Inflammatory macrophage treated with lipopolysaccharide for 1 hour (primary cell): ENCODE measurements at places on chromosomes 3 and 15.

DNA sequence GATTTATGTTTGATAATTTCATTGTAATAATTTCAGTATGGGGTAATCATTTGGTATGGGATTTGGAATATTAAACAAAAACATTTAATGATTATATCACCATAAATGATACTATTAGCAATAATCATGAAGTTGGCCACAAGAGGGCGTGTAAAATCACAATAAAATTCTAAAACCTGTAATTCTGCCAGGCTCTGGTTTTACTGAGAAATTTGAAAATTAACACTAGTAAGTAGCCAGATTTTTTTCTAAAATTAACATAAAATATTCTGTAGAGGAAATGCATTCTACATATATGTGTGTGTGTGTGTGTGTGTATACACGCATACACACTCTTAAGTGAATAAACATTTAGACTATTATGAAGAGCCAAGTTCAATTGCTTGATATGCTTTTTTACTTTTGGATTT, 40.5 kb downstream of the FEZF2 start:
- peak; percentile 42 for DNase-seq

- peak; percentile 23 for DNase-seq
These were observed 869 bp downstream of the PLA1A start for GRCh38 chr3:119598410-119599098.

GRCh38 chr3:129482721-129483120, 42.7 kb downstream of the IFT122 start:
- no peak for DNase-seq

DNA sequence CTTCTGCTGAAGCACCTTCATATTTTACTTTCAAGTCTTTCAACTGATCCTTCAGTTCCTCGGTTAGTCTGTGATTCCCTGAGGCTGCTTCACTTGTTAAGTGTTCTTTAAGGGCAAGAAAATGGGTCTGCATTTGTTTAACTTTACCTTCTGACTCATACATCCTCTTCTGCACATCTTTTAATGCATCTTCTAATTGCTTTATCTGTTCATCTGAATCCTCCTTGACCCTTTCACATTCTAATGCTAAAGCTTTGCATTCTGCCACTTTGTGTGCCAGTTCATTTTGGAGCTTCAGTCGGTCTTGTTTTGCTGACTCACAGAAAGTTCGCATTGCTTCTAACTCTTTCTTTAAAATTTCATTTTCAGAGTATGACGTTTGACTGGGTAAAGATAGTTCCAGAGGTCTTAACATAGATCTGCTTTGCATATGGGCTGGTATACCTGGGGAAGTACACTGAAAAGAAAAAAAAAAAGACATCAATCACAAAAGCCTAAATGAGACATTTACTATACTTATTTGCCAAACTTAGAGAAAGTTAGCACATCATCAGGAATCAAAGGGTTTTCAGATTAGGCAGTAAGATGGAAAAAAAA, 94.3 kb downstream of the UACA start:
- no peak for DNase-seq

- no peak for DNase-seq
These were observed 589.4 kb downstream of the SI start for GRCh38 chr3:164488893-164489292.

DNA sequence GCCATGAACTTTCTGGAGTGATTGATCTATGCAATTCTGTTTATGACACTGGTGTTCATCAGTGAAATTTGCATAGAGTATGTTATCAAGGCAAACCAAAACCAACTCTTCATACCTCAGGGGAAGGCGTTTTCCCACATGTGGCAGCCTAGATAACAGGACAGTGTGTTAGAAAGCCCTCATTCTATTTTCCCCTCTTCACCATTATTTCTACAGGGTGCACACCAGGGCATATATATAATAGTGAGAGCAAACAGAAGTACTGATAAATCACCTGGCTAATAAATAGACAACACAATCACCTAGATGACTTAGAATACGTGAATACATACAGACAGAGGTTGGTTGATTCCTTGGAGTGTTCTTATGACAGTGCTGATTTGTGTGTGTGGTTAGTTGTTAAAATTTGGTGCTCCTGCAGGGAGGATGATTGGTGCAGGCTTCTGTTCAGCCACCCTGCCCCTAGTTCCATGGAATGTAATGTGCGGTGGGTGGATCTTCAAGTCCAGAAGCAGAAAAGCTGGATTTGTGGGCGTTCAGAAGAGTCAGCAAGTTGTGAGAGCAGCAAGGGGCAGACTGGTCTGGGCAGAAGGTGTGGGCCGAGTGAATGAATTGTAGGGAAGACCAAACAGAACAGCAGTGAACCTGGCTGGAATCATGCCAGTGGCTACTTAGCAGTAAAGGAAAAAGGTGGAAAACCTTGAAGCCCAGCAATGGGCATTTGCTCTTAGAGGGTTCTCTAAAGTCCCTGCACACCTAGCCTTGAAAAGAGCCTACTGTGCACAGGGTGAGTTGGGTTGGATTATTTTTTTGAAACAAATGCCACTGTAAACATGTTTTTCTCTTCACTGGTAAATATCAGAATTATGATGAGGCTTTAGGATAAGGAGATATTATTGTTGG, 11.7 kb upstream of the RARRES1 start:
- DNase-seq = no peak

- DNase-seq = no peak
These were observed 88.9 kb downstream of the TBC1D2B start for GRCh38 chr15:77988347-77989295.

DNA sequence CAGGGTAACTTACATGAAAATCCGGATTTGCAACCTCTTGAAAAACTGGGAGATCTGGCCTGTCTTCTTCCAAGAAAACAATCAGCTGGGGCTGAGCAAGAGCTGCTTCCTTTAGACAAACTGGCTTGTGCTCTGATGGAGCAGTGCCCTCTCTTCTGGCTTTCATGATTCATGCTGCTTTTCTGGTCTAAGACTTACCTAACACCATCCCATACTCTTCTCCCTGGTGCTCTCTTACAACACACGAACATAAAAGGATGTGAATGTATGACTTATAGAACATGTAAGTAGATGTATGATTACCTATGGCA, 9.9 kb downstream of the TJP1 start:
- DNase-seq = no peak

- DNase-seq = no peak
These were observed 28.0 kb upstream of the HEG1 start for GRCh38 chr3:125083776-125084175.

- peak; percentile 86 for DNase-seq
These were observed 200.5 kb downstream of the AKAP13 start for GRCh38 chr15:85580879-85581278.

DNA sequence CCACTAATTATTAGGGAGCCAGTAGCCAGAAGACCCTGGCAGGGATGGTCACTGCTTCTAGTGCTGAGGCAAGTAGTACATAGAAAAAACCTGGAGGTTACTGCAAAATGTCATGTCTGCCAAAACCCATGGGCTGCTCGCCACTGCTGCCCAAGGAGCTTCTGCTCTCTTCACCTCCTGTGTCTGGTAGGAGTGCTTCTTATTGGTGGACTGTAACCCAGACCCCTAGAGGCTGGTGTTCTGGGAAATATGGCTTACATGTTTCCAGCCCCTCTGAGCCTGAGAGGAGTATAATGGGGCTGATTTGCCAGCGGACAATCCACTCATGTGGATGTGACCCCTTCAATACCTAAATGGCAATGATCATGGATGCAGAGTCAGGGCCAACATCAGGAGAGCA, 286.4 kb downstream of the EPHB1 start:
- no peak for DNase-seq

GRCh38 chr3:143362115-143362991, 242.8 kb downstream of the CHST2 start:
- no peak for DNase-seq

DNA sequence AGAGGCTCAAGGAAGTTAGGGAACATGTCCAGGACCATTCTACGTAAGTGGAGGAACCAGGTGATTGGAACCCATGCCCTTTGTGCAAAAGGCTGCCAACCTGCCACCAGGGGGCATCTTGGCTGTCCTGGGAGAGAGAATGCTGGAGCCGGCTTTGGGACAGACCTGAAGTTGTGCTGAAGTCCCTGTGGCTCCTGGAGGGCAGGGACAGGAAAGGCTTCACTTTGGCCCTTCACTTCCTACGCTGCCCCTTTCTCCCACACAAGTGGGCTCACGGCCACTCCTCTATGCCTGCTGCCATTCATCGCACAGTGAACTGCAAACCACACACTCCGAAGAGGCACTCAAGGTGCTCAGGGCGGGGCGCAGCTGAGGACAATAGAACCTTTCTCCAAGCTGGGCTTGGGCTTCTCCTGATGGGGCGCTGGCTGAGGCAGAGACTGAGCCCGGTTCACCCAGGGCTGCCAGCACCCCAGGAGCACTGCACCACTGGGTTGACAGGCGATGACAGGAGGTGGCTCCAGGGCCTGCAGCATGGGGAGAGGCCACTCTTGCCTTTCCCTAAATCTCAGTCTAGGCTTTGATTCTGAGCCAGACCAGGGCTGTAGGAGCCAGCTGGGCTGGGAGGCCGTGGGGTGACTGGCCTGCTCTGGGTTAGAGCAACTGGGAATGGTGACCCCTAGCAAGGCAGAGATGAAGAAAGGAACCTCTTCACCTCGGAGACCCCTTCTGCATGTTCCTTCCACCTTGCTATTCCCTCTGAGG, 8.4 kb downstream of the SHF start:
- peak; percentile 32 for DNase-seq

- no peak for DNase-seq
These were observed 112.5 kb downstream of the IGF2BP2 start for GRCh38 chr3:185712337-185712736.

- no peak for DNase-seq
These were observed 338.2 kb upstream of the ATP10A start for GRCh38 chr15:26201177-26201858.

- DNase-seq = peak; percentile 69
These were observed 74.2 kb downstream of the CRTC3 start for GRCh38 chr15:90603893-90604292.

DNA sequence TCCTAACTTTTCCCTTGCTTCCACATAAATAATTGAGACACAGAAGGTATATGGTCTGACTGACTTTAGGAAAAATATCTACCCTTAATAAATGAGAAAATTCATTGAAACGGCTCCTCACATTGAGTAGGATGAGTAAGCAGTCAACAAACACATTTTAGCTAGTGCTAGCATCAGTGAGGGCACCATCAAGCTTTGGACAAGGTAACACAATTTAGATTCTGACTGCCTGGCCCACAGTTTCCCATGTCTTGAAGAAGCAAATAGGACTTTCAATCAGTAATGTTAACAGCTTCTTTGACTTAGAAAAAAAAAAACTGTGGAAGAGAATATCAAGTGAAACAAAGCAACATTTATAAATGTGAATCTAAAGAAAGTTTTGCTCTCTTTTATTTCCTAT, 70.1 kb upstream of the MBNL1 start:
- DNase-seq = no peak

DNA sequence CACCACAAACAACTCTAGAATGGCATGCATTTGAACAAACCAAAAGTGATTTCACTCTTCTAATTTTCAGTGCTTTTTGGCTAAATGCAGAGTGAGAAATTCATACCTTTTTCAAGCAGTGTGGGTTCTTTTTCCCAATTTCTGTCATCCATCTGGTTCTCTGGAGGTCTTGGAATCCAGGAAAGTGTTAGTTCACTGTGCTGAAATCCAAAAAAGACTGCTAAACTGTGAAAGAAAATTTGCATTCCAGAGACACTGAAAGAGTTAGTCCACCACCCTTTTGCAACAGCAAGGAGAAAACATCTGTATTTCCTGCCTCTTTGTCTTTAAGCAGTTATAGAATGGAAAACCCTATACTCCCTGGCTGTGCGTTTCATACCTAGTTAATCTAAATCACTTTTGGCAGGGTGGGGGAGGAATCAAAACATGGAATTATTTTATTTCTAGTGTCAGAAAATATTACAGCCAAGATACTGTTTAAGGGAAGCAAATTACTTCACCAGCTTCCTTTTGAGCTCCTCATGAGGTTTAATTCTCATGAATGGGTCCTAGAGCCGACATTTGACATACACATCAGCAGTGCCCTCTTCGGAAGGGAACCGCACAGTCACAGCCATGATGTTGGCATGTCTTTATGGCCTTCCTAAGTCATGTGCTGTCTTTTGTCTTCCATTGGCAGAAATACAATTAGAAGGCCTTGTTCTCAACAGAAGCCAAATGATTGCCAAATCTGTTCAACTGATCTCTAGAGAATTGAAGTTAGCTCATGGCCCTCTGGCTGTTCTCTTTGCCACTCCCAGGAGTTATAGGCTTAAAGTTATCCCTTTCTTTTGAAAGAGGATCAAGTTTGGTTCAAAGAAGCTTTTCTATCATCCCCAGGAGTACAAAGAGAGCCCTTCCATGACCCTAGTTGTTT, 317.7 kb upstream of the TPRG1 start:
- DNase-seq = no peak

GRCh38 chr3:39849992-39850715, 40.7 kb downstream of the MYRIP start:
- peak; percentile 1 for DNase-seq

DNA sequence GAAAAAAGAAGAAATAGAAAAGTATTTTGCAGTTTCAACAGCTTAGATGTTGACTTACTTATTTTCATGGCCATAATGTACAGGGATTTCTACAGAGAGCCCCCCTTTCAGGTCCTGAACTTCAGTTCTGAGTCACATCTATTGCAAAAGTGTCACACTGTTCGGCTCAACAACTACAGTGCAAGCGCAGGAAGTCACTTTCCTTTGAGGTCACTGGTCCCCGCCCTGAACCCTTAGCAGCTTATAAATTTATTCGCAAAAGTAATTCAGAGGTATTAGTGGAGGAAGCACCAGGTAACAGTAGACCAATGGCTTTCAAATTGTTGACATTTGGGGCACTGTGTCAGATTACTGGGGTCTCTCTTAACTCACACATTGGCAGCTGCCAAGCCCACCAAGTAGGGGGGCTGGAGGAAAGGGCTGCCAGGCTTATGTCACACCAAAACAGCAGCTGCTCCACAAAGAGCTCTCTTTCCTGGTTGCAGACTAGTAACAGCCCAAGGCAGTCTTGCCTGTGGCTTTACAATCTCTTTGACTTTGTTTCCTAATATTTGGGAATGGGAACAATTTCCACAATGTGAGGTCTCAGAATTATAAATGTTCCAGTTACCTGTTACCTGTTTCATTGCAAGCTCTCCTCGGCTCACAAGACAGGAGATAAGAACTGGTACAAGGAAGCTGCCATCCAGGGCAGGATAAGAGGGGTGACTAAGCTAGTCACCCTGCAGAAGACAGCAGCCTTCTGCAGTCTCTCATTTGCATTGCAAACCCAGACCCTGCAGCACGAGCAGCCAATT, 130.2 kb upstream of the STRIT1 start:
- no peak for DNase-seq

DNA sequence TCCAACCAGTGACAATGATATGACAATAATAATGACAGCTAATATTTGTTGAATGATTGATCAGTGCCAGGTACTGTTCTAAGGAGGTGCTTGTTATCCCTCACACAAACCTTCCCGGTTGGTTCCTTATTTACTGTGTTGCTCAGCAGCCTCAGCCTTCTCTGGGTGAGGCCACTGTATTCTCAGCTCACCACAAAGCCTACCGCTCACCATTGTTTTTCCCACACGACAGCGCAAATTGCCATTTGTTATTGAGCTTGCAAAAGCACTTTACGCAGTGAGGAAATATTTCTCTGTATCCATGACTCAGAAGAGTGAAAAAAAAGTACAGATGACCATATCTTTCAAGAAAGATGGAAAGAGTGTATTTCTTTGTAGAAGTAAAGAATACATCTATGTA, 49.5 kb upstream of the PDZRN3 start:
- DNase-seq = no peak
